ENCODE measurements at places on chromosomes 5 and 9. TPM values are rescaled to one million over a fixed set of nuclear protein-coding genes. Genes with fewer than 3 reads are reported as not detected.

USP20 gene
- total RNA-seq, result 36.7 TPM

ACSL6 gene
- 0.56 TPM for total RNA-seq

GRCh38 chr5:150166650-150167511, at the start of gene CDX1:
Gene CDX1, plus strand, starts transcription at chr5:150166778. Its CDS starts 99 bp downstream, at chr5:150166877.
- peaks cover 63% of the 10 kb centered on the region for H3K27me3 ChIP-seq
- no peaks in the 10 kb centered on the region for H3K36me3 ChIP-seq
- no peak for DNase-seq
- H3K27ac ChIP-seq, result no peak within 1 kb of the TSS
- no peaks in the 10 kb centered on the region for H3K4me1 ChIP-seq
- no peak within 1 kb of the TSS for H3K4me3 ChIP-seq

GRCh38 chr9:99967457-99967856, 61.0 kb downstream of the STX17 start:
- DNase-seq, result no peak
- peak overlapping the region; percentile 71 for H3K27ac ChIP-seq
- no peaks in the 10 kb centered on the region for H3K27me3 ChIP-seq
- H3K4me3 ChIP-seq, result no peak overlapping the region
- peaks cover 24% of the 10 kb centered on the region for H3K4me1 ChIP-seq

Measured in cardiac muscle cell (in vitro differentiated cells and primary cell).